Fibroblast of upper back skin (primary cell): ENCODE measurements at places on chromosomes 11 and 22.

- DNase-seq = peak; percentile 64
Measured at GRCh38 chr11:12502046-12502445, 124.7 kb downstream of the PARVA start.

- no peak for DNase-seq
Measured at GRCh38 chr11:100940111-100940510, 189.5 kb downstream of the PGR start.

GRCh38 chr11:78350091-78350645 is 67.5 kb downstream of the GAB2 start:
- DNase-seq = peak; percentile 34

GRCh38 chr22:46767249-46767985 is 5.0 kb downstream of the TBC1D22A start:
- no peak for DNase-seq

DNA sequence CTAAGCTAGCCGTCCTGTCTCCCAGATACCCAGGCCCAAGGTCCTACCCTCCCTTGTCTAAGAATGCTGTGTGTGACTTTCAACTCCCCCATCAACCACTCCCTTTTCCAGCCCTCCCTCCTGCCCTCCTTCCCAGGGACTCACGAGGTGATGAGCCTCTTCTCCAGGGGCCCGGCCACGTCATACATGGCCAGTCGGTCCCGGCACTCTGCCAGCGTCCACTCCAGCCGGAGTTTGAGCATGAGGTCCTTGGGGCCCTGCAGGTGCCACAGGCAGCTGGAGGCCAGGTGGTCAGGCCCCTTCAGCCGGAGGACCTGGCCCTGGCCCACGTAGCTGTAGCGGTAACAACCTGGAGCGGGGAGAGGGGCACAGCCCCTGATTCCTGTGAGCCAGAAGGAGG is 20.1 kb downstream of the TMPRSS6 start:
- DNase-seq = no peak

GRCh38 chr11:46331282-46331984 is 15.8 kb upstream of the DGKZ start:
- DNase-seq = no peak

GRCh38 chr11:79699246-79699645 is 258.4 kb upstream of the TENM4 start:
- DNase-seq = peak; percentile 30

GRCh38 chr11:2092956-2093412 is 46.2 kb downstream of the IGF2 start:
- peak; percentile 43 for DNase-seq

GRCh38 chr11:14327116-14327515 is 31.9 kb downstream of the RRAS2 start:
- DNase-seq = no peak

DNA sequence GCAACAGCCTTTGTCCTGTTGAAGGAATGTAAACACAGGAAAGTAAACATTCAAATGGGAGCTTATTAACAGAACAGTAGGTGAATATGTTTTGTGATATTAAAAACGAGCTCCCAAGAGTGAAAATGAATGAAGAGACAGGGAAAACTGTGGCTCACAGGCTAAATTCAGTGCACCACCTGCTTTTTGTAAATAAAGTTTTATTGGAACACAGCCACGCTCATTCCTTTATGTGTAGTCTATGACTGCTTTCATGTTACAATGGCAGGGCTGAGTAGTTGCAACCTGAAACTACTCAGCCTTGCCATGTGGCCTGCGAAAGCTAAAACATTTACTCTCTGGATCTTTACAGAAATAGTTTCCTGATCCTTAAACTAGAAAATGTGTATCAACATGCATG is 136.9 kb downstream of the MYO18B start:
- no peak for DNase-seq

DNA sequence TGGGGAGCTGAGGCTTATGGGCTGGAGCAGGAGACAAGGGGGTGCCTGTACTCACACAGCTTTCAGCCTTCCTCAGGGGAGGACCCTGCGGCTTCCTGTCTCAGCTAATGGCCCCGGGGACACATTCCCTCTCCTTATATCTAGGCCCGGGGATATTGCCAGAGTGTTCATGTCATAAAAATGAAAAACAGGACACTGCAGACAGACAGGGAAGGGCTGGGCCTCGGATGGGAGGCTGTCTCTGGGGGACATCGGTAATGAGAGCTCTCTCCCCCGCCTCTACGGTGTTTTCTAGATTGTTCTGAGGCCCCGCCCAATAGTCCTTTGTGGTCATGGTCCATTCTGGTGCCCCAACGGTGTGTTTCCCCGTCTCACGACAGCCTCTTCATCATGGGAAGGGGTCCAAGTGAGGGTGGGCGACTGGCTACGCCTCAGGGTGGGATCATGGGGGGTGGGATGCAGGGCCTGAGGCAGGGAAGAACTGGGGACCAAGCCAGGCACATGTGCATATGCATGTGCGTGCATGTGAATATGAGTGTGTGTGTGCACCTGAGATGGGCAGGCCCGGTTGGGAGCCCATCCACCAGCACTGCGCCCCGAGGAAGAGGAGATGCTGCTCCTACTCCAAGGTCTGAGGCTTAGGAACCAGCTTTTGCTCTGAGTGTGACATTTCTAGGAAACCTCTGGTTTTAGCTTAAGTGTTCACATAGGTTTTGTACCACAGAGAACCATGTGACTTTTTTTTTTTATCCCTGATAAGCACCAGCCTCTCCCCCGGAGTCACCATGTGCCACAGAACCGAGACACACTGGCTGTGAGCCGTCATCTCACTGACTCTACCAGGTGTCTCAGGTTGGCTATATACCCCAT is 5.3 kb downstream of the ARVCF start:
- no peak for DNase-seq

DNA sequence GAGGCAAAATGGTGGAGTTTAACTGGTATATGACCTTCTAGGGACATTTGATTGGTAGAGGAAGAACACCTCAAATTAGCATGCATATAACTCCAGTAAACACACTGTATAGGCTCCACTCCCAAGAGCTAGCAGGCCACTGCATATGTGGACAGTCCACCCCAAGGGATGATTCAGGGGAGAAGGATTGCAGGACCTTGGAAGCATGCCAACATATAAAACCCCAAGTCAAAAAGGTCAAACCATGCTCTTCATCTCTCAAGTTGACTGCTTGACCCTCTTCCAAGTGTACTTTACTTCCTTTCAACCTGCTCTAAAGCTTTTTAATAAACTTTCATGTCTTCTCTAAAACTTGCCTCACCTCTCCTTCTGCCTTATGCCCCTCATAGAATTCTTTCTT is 459.9 kb upstream of the CCDC179 start:
- peak; percentile 29 for DNase-seq

DNA sequence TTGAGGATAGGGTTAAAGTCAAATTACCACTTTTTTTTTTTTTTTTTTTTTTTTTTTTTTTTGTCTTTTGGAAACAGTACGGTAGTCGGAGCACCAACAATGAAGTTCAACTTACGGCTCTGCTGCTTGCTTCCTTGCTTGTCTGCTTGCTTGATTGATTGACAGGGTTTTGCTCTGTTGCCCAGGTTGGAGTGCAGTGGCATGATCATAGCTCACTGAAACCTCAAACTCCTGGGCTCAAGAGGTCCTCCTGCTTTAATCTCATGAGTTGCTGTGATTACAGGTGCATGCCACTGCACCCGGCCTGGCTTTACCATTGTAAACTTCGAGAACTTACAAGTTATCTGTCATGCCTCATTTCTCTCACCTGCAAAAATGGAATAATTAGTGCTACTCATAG is 5.8 kb downstream of the SGSM3 start:
- no peak for DNase-seq

DNA sequence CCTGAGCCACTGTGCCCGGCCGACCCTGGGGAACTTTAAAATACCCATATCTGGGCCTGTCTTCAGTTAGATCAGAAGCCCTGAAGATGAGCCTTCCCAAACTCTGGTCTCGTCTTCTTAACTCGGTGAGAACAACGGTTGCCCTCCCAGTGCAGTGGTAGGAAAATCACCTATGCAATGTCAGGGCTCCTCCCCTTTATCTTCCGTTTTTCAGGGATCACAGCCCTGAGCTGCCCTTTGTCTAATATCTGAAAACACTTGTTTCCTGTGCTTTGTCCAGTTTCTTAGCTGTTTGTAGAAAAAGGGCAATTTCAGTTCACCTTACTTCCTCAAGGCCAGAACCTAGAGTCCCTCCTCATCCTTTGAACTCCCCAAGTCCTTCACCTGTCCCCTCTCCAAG is 9.4 kb downstream of the DRAP1 start:
- DNase-seq = no peak

GRCh38 chr11:108224911-108225786 is 2.3 kb downstream of the ATM start:
- no peak for DNase-seq

DNA sequence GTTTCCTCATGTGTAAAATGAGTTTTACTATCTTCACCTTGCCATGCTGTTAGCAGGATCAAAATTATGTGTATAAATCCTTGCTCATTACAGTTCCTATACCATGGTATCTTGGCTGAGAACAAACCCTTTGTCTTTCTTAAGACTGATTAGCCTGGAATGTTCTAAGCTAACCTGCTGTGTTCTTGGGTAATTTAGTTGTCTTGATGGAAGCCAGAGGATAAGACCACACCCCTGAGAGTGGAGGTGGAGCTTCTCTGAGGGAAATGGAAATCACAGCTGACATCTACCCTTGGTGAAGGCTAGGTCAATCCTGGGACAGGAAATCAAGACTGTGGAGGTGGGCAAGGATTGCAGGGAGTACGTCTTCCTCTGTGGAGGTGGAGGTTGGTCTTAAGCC is 206.1 kb upstream of the ARHGAP20 start:
- DNase-seq = no peak

- no peak for DNase-seq
Measured at GRCh38 chr22:31604137-31604705, 57.8 kb downstream of the PISD start.

DNA sequence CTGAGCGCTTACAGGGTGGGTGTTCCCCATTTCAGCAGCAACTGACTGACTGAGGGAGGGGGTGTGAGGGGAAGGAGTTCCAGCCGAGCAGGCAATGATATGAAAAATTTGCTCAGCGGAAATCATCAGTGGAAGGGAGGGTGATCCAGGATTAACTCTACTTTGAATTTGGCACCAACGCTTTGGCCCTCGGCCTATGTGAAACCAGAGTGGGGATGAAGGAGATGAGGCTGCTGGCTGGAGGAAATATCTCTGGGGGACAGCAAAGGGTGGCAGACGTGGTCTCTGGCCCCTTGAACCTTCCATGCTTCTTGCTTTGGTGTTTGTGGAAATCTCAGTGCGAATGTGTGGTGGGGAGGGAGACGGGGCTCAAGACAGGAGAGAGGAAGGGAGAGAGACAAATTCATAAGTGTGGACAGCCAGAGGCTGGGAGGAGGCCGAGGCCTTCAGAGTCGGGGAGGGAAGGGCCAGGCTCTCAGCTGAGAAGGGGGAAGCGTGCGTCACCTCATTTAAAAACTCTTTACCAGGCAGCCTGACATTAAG is 83.6 kb downstream of the FDX1 start:
- no peak for DNase-seq

DNA sequence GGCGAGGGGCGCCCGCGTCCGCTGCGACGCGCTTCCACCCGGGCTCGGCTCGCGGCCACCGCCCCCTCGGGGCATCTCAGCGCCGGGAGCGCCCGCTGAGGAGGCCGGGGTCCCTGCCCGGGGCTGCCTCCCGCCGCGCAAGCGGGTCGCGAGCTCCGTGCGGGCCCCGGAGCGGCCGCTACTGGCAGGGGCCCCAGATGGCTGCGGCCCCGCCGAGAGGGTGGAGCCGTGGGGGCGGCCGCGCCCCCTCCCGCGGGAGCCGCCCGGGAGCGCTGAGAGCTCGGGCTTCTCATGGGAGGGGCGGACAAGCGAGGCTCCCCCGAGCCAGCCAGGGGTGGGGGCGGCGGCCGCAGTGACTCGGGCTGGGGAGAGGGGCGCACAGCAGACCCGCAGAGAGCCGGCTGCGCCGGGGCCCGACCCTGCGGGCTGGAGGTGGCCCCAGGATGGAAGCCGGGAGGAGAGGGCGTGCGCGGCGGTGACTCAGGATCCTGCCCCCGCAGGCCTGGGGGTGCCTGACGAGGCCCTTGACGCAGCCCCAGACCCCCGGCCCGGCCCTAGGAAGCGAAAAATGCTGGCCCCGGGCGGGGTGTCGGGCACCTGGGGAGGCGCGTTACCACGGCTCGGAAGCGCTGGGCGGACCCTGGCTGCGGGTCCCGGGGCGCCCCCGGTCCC is 603 bp upstream of the ZFTA start:
- DNase-seq = peak; percentile 43

DNA sequence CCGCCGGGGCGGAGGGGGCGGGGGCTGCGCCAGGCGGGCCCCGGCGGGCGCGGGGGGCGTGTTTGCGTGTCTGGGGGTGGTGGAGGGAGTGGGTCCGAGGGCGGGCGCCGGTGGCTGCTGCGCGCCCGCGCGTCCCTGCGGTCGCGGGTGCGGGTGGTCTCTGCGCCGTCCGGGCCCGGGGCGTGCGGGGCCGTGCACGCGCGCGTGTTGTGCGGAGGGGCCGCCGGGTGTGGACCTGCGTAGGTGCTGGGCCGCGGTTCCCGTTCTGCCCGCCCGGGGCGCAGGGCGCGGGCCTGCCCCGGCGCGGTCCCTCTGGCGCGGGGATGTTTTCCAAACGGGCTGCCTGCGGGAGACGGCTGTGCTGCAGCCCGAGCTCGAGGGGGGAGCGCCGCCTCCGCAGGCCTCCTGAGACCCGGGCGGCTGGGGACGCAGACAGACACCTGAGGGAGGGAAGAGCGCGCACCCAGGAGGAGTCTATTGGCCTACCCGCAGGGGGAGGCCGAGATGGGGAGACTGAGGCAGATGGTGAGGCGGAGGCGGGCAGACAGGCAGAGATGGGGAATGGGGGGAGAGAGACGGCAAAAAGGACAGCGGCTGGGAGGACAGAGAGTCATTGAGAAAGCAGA is 442 bp downstream of the PELI3 start:
- no peak for DNase-seq

DNA sequence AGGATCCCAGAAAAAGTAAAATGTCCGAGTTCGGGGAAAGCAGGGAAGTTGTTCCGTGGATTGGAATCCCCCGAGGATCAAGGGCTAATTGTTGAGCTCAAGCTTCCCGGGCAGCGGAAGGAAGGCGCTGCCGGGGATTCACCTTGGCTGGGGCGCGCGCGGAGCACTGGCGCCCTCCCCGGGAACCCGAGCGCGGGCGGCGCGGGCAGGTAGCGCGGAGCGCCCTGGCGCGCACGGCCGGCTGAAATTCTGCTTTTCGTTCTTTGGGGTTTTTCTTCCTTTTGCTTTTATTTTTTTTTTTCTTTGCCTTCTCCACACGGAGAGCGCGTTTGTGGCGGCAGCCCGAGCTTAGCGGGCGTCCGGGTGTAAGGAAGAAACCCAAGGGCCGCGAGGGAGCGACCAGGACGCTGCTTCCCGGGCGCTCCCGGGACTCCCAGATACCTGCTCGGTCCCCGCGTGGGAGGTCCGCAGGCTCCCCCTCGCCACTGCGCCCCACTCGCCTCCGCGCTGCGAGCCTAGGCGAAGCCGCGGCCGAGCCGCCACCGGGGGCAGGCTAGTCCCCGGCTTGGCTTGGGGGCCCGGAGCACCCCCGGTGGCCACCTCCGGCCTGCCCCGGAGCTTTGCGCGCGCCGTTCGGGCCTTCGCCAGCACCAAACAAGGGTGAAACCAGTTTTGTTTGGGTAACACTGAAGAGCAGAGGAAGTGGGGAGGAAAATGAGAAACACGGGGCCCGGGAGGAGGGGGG is 4.8 kb upstream of the IGF2 start:
- DNase-seq = no peak
